Body of pancreas (tissue), 4 donors: ENCODE measurements at places on chromosomes 13 and 19. TPM values are rescaled to one million over a fixed set of nuclear protein-coding genes. Genes with fewer than 3 reads are reported as not detected.

The BSG gene
- total RNA-seq, result 176 TPM

The ONECUT3 gene
- not detected for total RNA-seq

The RFPL4AL1 gene
- total RNA-seq, result 2.3 TPM

- no peak for DNase-seq
These were observed 27.6 kb upstream of the MATK start for GRCh38 chr19:3813473-3814392.

The TMIGD2 gene
- not detected for total RNA-seq

- DNase-seq, result peak; percentile 89
These were observed 3.3 kb downstream of the DOT1L start for GRCh38 chr19:2166741-2167738.

DNA sequence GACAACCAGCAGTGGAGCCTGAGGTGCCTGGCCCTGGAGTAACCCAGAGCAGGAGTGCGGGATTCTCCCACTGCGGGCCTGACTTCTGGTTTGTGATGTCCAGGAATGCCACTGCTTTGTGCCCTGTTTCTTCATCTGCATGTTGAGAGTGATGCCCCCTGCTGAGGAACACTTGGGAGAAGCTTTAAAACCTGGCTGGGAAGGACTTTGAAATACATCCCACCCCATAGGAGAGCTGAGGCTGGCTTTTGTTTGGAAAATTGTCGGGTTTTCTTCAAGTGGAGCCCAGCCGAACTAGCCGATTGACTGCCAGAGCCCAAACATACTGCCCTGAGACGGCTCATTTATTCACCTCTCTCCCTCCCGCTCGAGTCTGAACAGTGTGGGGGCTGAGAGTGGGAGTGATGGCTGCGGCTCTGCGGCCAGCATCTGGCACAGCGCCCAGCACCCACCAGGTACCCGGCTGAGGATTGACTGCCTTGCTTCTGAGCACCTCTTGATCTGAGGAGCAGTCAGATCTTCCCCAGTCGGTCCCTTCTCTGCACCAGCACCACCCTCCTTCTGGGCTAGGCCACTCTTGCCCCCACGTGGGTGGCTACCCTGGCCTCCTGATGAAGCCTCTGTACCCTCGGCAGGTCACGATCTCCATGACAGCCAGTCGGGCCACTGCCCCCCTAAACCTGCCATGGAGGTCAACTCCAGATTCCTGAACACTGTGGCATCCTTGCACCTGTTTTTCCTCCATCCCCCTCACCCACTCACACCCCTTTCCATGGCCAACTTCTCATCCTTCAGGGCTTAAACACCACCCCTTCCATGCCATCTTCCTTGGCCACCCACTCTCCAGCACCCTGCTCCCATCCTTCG lies 148.9 kb downstream of the SIPA1L3 start:
- DNase-seq, result no peak

The ZNF699 gene
- total RNA-seq, result 3.4 TPM
